DND-41 (cell line): ENCODE measurements at places on chromosomes 2 and 18.

DNA sequence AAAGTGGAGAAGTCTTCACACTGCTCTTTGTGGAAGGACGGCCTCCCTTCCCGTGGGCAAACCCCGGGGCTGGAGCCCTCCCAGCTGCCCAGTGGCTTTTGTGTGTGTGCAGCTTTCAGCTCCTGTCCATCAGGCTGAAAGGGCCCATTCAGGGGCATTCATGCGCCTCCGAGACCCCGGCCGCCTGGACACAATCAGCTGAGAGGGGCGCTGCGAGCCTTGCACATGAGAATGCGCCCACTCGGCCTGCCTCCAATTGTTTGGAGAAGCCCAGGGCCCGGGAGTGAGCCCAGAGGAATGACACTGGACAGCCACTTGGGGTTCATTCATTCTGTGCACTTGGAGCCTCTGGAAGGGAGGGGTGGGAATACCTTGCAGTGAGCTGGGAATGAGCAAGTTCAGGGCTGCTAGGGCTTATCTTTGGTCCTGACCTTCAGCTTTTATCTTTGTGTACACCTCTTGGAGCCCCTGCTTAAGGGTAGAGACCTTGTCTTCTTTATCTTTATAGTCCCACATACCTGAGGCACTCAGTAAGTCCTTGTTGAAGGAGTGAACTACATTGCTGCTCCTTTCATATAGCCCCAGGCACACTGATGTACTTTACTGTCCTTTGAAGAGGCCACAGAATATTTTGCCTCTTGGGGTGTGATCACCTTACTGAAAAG lies 56.5 kb downstream of the TCF7L1 start:
- DNase-seq: no peak

- no peak for DNase-seq
These were observed 108.7 kb downstream of the ANKRD44 start for GRCh38 chr2:197201874-197202273.

GRCh38 chr2:138185827-138186226 lies 221.6 kb downstream of the HNMT start:
- DNase-seq: no peak

- no peak for DNase-seq
These were observed 26.4 kb upstream of the TDRD15 start for GRCh38 chr2:21097331-21097730.

DNA sequence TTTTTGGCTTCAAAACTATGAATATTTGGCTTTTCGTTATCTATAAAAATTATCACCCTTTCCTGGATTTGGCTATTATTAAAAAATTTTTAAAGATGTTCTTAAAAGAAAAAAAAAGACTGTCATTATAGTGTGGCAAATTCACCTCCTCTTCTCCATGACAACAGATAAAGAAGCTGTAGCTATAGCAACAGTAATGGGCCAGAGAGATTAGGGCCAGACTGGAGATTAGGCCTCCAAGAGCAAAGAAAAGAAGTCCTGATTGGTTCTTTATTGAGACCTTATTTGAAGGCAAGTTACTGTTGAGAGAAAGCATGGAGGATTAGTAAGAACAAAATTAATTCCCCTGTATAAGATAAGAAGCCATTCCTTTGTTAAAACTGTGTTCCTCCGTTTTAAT lies 812.5 kb downstream of the DCC start:
- no peak for DNase-seq

DNA sequence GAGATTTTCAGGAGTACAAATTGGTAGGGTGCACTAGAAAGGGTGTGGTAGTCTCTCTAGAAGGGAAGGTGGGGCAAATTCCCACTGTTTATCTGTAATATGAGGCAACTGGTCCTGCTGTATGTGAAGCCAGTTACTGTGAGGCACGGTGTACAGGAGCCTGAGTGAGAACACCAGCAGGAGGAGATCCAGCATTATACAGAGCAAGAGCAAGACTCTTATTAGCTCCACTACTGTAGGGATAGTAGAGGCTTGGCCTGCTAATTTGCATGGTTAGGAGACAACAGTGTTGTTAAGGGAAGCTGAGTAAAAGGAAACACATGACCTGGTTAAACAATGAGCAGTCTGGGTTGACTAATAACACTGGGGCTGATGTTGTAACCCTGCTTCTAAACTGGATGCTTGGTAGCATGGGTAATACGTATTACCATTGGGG lies 76.3 kb upstream of the WDSUB1 start:
- DNase-seq: no peak

- DNase-seq: no peak
These were observed 17.2 kb upstream of the KLF7 start for GRCh38 chr2:207182911-207183310.
